Left lobe of liver (tissue), 2 donors: ENCODE measurements at places on chromosomes 11 and 22. TPM values are rescaled to one million over a fixed set of nuclear protein-coding genes. Genes with fewer than 3 reads are reported as not detected.

- peak; percentile 45 for DNase-seq
Observed at GRCh38 chr22:46077669-46078099, 72.6 kb upstream of the PPARA start.

GAL3ST1 gene
- 1.4 TPM for total RNA-seq

DNA sequence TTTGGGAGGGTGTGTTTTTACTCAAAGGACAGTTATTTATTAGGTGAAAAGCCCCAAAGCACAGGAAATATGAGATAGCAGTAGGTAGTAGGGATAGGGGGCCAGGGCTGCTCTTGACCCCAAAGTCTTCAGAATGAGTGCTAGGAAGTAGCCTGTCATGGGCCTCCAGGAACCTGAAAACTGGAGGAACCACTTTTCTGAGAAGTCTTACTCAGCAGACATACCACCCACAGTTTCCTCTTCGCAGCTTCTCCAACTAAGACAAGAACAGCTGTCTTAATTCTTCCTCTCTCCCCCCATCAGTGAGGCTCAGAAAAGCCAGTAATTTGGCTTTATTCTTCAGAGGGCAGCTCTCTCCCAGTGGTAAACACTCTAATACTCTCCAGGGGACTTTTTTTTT lies 84.0 kb upstream of the CTSC start:
- DNase-seq: no peak

GRCh38 chr22:17612057-17612456 lies 16.5 kb downstream of the ATP6V1E1 start:
- no peak for DNase-seq

GRCh38 chr22:34973926-34974325 lies 92.0 kb upstream of the ISX start:
- no peak for DNase-seq

DNA sequence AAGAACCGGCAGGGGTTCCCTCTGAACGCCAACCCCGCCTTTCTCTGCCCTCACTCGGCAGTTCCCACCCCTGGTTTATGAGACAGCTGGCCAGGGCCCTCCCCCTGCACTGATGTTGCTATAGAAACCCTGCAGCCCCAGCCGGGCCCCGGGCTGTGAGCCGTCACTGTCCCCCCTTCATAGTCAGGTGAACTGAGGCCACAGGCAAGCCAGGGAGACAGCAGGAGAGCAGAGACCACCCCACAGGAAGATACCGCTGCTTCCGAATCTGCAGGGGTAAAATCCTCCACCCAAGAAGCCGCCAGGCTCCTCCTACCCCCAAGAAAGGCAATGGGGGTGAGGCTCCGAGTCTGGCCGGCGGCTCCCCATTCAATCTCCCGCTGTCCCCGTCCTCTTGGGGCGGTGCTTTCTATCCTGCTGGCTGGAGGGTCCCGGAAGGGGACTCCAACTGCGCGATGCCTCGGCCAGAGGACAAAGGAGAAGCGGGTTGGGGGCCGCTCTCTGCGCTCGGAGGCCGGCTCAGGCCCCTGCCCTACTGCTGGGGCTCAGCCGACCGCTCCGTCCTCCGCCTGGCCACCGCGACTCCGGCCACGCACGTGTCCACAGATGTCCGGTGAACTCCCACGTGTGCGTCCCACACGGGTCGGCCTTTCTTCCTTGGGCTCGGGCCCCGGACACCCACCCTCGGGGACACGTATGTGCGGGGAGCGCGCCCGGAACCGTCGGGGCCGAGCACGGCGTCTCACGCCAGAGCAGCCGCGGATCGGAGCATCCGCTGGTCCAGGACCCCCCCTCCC lies 587 bp downstream of the SLC25A22 start:
- DNase-seq: no peak

DNA sequence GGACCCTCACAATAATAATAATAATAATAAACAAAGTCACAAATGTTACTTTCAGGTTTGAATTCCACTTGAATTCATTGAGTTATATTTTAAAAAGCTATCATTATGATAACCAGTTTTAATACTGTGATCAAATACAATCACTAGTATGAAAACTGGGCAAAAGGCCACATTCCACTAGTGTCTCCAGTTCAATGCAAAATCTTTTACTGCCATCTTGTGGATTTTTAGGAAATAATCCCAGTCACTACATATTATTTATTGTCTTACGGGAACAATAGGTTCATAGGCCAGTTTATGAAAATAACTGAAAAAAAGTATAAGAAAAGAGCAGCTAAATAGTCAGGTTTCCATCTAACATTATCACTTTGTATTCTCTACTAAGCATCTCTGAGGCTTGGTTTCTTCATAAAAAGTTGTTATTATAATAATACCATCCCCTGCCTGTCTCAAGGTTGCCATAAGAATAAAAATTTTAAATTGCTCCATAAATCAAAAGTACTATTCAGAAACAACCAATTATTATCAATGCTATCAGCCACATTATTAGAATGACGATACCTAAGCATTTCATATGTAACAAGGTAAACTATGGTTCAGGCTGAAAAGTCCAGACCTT lies 533.9 kb upstream of the CCDC90B start:
- DNase-seq: no peak

- no peak for DNase-seq
Observed at GRCh38 chr22:20966883-20967696, at the start of gene AIFM3. AIFM3 (plus strand) TSS chr22:20967255; CDS start chr22:20967945, 690 bp downstream.

MPEG1 gene
- 5.7 TPM for total RNA-seq

DNA sequence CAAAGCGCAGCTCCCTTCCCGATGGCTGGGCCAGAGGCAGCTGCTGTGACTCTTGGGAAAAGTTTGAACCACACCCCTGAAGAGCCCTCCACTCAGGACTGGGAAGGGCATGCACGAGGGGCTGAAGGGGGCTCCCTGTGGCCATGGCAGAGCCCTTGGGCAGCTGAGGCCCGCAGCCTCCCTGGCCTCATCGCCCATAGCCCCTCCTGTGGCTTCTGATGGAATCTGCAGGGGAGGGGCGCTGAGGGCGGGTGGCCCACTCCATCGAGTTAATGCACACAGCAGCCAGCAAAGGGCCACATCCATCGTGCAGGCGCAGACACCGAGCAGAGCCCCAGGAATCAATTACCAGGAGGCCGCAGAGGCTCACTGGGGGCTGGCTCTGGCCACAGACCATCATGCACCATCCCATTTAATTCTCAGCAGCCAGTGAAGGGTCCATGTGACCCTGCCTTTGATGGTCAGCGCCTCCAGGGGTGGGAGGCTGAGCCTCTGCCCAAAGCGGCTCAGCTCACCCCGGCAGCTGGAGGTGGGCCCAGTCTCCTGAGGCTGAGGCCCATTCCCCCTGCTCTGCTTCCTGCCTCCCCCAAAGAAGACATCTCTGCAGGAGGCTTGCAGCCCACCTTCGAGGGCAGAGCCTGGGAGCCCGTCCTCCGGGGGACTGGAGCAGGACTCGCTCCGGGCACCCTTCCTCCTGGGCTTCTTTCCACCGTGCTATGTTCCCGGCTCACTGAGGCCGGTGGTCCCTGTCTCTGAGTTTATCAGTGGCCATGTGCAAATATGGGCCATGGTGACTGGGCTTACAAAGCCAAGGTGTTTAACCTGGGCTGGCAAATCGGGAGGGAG lies 1410.2 kb downstream of the BRD1 start:
- DNase-seq: no peak

DNA sequence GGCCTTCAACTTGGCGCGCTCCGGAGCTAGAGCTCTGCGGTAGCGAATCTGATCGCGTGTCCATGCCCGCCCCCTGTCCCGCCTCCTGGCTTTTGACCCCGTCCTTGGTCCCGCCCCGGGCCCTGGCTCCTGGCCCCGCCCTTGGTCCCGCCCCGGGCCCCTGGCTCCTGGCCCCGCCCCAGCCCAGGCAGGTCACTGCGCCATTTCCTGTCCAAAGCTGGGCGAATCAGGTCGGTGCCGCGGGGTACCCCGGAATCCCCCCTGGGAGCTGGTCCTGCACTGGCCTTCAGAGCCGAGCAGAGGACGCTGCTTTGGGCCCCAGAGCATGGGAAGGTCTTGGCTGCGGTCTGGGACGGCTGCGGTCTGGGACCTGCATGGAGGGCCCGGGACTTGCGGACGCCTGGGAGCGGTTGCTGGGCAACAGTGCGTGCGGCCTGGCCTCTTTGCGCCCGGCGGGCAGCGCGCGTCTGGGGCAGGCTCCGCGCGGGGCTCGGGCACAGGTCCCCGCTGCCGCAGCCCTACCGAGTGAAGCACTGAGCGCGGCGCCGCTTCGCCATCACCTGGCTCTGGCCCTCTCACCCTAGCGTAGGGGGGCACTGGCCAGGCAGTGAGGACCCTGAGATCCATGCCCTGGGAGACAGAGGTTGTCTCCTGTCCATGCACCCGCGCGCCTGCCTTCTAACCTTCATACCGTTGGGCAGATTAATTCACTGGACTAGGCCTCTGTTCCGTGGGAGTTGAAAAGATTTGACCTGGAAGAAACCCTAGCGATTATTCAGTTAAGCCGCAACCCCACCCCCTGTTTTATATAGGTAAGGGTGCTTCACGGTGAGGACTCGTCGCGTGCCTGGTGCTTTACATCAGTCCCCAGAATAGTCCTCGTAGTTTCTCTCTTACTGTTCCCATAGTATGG lies at the start of gene TTC12:
Gene TTC12, plus strand, starts transcription at position 195 of the 913 bp plus-strand sequence. CDS start 1,675 bp downstream, outside the sequence.
- peak; percentile 98 for DNase-seq

- DNase-seq: no peak
Observed at GRCh38 chr22:27312966-27313855, 488.3 kb downstream of the MN1 start.

ART1 gene
- not detected for total RNA-seq

DNA sequence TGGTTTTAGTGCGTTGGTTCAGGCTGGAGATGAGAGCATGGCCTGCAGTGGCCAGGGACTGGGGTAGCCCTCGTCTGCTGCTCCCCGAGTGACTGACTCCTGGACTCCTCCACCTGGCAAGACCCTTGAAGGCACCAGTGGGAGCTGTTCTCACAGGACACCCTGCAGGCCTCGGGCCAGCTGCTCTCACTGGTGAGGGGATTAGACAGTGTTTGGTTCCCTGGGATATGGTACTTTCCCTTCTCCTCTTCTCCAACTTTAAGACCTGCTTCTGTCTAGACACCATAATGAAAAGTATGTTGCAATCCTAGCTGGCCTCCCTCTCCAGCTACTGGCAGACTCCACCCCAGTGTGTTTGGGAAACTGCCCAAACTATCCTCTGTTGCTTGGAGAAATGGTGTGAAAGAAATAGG lies 168.8 kb upstream of the CADM1 start:
- DNase-seq: no peak

GRCh38 chr11:135027461-135027860 lies 615.4 kb upstream of the B3GAT1 start:
- no peak for DNase-seq

RIMBP3B gene
- 0.08 TPM for total RNA-seq

DNA sequence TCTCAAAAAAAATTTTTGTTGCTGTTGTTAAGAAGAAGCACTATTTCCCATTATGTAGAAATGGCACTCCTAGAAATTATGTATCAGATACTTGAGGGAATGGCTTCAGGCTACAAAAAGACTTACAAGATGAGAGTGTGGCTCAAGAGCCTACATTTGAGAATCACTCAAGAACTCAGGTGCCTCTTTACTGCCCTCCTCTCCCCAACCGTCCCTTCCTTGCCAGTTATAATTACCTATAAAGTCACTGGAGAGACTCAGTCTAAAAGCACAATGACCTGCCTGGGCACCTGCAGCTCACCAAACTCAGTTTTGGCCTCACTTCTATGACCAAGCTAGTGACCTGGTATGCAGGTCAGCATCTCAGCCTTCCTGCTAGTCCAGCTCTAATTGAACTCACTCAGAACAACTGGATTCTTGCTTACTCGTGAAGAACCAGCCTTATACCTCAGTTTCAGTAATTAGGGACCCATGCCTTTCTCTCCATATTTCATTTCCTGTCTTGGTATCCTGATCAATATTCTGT lies 41.9 kb upstream of the PPP2R1B start:
- DNase-seq: no peak

DDI1 gene
- total RNA-seq: not detected

OR51B4 gene
- total RNA-seq: not detected

GRCh38 chr11:12840871-12841660 lies 166.8 kb downstream of the TEAD1 start:
- DNase-seq: no peak

FAM180B gene
- not detected for total RNA-seq

CHCHD10 gene
- 320 TPM for total RNA-seq
